ENCODE measurements at places on chromosomes 7 and 10.
A peak's percentile ranks its signal among the peaks of the same experiment; 100 is the strongest.

DNA sequence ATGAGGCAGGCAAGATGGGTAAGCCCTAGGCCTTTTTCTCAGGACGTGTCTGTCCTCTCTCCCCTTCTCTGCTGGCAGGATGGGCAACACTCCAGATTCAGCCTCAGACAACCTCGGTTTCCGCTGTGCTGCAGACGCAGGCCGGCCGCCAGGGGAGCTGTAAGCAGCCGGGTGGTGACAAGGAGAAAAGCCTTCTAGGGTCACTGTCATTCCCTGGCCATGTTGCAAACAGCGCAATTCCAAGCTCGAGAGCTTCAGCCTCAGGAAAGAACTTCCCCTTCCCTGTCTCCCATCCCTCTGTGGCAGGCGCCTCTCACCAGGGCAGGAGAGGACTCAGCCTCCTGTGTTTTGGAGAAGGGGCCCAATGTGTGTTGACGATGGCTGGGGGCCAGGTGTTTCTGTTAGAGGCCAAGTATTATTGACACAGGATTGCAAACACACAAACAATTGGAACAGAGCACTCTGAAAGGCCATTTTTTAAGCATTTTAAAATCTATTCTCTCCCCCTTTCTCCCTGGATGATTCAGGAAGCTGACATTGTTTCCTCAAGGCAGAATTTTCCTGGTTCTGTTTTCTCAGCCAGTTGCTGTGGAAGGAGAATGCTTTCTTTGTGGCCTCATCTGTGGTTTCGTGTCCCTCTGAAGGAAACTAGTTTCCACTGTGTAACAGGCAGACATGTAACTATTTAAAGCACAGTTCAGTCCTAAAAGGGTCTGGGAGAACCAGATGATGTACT lies 13.1 kb downstream of the PHKG1 start:
- peak; percentile 80 for DNase-seq

DNA sequence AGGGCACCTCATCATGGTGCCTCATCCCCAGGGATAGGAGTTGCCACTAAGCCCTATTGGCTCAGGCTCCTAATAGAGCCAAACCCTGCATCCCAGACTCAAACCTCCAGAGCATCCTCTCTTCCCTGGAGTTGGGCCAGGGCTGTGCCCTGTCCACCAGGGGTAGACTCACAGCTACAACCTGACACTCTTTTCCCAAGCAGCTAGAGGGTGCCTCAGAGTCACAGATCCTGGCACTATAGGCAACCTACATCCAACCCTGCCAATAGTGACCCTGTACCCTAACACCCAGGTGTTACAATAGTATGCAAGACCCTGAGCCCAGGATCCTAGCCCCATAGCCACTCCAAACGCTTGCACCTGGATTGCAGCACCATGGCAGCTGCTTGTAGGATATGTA lies 64.0 kb upstream of the PLA2G12B start:
- DNase-seq = no peak

GRCh38 chr7:111041577-111041976 lies 49.4 kb upstream of the LRRN3 start:
- DNase-seq = no peak

GRCh38 chr10:54120806-54121205 lies 680.2 kb downstream of the PCDH15 start:
- DNase-seq = no peak

GRCh38 chr7:158812684-158813083 lies 16.6 kb downstream of the ESYT2 start:
- no peak for DNase-seq
